ENCODE measurements at places on chromosomes 6 and 20. TPM values are rescaled to one million over a fixed set of nuclear protein-coding genes. Genes with fewer than 3 reads are reported as not detected.

CCHCR1 gene
- 33.6 TPM for total RNA-seq

HSPA12B gene
- total RNA-seq, result not detected

ASCC3 gene
- total RNA-seq, result 31.3 TPM

SAMD5 gene
- total RNA-seq, result under 0.01 TPM

RAB32 gene
- 112 TPM for total RNA-seq

NNAT gene
- not detected for total RNA-seq

PNLDC1 gene
- not detected for total RNA-seq

SPEF1 gene
- 3.0 TPM for total RNA-seq

VSTM2L gene
- total RNA-seq, result 27.7 TPM

ADGB gene
- not detected for total RNA-seq

TUBB gene
- 456 TPM for total RNA-seq

OPN5 gene
- total RNA-seq, result not detected

MEA1 gene
- total RNA-seq, result 77.0 TPM

OPRL1 gene
- 5.0 TPM for total RNA-seq

ZBP1 gene
- not detected for total RNA-seq

EFCAB8 gene
- total RNA-seq, result not detected

ME1 gene
- not detected for total RNA-seq

AGER gene
- total RNA-seq, result 17.4 TPM

CLDN20 gene
- total RNA-seq, result not detected

DEFB115 gene
- total RNA-seq, result not detected

TREML2 gene
- not detected for total RNA-seq

ASIP gene
- total RNA-seq, result not detected

VGLL2 gene
- not detected for total RNA-seq

FRS3 gene
- total RNA-seq, result 3.3 TPM

FAM217A gene
- not detected for total RNA-seq

BYSL gene
- 75.5 TPM for total RNA-seq

MCCD1 gene
- total RNA-seq, result not detected

HLA-DQA2 gene
- total RNA-seq, result not detected

KIAA1755 gene
- total RNA-seq, result not detected

ESR1 gene
- not detected for total RNA-seq

SLC32A1 gene
- total RNA-seq, result not detected

GID8 gene
- total RNA-seq, result 41.0 TPM

PIGU gene
- 15.8 TPM for total RNA-seq

RCAN2 gene
- total RNA-seq, result not detected

WFDC5 gene
- not detected for total RNA-seq

PRKN gene
- total RNA-seq, result 0.18 TPM

SYNGAP1 gene
- 4.0 TPM for total RNA-seq

PI16 gene
- not detected for total RNA-seq

NFATC2 gene
- 0.12 TPM for total RNA-seq

AFDN gene
- 13.8 TPM for total RNA-seq

DCDC2 gene
- total RNA-seq, result not detected

TUBB1 gene
- not detected for total RNA-seq

PGM3 gene
- total RNA-seq, result 23.1 TPM

VWA7 gene
- total RNA-seq, result 1.7 TPM

ADTRP gene
- total RNA-seq, result 16.8 TPM

ATP6V1G2 gene
- 4.9 TPM for total RNA-seq

LCA5 gene
- total RNA-seq, result 18.8 TPM

SPATA25 gene
- 1.0 TPM for total RNA-seq

CGA gene
- not detected for total RNA-seq

OR2H1 gene
- not detected for total RNA-seq

BCAS1 gene
- total RNA-seq, result under 0.01 TPM
